Activated CD8-positive, alpha-beta memory T cell treated with anti-CD3 and anti-CD28 coated beads for 48 hours (primary cell): ENCODE measurements at places on chromosomes 16 and 17.

DNA sequence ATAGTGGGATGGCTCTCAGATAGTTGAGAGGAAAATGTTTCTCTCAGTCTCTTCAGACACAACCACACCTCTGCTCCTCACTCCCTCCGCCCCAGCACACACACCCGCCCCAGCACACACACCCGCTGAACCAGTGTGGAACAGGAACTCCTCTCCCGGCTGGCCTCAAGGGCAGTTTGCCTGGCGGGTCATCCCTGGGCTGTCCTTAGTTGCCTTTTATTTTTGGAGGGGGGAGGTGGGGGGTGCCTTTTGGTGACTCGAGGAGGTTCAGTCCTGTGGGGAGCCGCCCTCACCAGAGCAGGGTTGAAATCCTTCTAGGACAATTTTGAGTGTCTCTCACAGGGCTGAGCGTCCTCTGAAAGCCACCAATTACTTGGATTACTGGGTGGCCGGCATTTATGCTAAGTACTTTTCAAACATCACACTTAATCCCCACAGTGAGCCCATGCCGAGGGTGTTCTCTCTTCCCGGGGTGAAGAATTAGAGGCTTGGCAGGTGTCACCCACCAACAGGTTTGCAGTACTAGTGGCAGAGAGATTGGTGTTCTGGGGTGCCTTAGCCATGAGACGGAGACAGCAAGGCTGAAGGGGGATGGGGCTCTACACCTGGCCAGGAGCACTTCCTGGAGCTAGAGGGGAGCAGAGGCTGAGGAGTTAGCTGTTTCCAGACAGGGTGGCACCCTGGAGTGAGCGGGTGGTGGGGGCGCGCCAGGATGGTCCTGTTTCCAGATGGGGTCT lies 2.8 kb downstream of the RASD1 start:
- DNase-seq = no peak

DNA sequence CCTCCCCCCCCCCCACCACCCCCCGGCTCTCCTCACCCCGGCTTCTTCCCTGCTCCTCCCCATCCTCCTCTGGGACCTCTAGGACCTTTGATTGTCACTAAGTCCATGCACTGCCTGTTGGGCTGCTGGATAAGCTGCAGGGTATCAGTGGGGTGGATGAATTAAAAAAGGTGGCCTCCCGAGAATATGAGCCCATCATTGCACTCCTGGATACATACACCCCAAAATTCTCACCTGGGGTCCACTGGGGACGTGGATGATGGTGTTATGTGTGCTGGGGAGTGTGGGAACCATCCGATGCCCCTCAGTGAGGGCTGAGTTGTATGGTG lies 88.8 kb downstream of the IRF8 start:
- DNase-seq = no peak

DNA sequence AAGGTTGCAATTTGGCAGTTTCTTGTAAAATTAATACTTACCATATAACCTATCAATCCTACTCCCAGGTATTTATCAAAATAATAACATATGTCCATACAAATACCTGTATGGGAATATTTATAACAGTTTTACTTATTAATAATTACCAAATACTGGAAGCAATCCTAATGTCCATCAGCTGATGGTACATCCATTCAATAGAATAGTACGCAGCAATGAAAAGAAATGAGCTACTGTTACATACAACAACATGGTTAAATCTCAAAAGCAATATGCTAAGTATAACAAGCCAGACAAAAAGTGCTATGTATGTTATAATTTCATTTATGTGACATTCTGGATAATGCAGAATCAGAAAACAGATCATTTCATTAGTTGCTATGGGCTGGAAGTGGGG lies 1.2 kb downstream of the HYDIN start:
- no peak for DNase-seq

DNA sequence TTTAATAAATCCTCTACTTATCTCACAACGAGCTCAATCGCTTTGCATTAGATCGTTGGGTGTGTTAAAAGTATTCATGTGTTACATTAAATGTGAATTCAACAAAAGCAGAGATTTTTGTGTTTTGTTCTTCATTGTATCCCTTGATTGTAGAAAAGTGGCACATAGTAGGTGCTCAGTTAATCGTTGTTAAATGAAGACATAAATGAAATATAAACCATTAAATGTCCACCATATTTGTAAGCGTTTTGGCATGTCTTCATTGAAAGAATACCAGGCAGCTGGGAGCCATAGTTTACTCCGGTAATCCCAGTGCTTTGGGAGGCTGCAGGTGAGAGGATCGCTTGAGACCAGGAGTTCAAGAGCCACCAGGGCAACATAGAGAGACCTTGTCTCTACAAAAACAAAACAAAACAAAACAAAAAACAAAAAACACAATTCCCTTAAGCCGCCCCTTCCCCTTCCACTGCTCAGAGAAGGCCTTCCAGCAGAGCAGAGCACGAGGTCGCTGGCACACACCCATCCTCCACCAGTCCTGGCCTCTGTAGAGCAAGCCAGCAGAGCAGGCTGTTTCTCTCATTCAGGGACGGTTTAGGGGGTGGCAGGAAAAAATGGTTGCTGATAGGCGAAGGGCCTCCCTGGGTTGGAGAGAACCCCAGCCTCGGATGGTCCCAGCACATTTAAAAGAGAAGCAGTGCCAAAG lies 673 bp upstream of the CHD9 start:
- no peak for DNase-seq

GRCh38 chr16:56428091-56428490 lies 2.7 kb upstream of the AMFR start:
- no peak for DNase-seq

- DNase-seq = no peak
These were observed 2.0 kb downstream of the HOXB8 start for GRCh38 chr17:48612854-48613691.

DNA sequence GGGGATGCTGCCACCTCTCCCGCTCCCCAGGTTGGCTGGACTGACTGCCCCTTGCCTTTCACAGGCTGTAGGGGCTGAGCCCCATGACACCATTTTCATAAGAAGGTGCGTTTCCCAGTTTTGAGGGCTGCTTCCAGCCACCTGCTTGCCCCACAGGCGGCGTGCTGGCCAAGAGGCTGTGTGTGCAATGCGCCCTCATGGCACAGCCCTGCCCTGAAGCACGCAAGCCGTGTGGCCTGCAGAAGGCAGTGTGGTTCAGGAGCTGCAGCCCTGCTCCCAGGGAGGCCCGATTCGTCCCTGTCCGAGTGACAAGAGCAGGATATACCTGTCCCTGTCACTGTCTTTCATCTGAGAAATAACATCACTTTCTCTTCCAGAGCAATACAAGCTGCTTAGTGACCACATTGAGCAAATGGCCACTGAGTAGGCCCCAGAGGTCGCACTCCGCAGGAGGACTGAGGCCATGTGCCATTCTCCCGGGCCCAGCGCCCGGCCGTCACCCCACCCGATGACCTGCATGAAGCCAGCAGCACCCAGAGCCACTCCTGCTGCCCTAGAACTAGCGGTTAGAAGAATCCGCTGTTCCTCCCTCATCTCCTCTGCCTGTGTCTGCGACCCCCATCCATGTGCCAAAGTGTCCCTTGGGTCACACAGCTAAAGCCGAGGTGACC lies 24.2 kb downstream of the CIBAR2 start:
- no peak for DNase-seq

GRCh38 chr17:40496634-40497420 lies 4.6 kb downstream of the TNS4 start:
- no peak for DNase-seq
